Colonic mucosa (tissue), 4 donors: ENCODE measurements at places on chromosomes 3 and 15.

GRCh38 chr3:127408022-127408683 lies 120.3 kb upstream of the PRR20G start:
- DNase-seq = peak; percentile 9

DNA sequence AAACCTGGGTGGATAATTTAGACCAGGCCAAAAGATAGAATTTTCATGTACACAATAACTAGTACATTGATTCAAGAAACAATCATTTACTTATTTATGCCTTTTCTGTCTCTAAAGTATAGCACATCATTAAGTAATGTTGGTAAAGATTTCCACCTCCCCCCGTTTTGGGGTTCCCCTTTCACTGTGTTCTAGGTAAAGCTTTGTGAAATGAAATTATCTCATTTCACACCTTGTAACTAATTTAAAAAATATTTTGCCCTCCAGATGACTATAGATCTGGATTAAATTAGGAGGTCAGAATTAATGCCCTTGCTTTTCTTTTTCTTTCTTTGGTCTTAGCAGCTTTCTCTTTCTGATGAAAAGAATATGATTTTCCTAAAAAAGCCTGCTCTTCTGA lies 328.5 kb upstream of the TBC1D5 start:
- no peak for DNase-seq

DNA sequence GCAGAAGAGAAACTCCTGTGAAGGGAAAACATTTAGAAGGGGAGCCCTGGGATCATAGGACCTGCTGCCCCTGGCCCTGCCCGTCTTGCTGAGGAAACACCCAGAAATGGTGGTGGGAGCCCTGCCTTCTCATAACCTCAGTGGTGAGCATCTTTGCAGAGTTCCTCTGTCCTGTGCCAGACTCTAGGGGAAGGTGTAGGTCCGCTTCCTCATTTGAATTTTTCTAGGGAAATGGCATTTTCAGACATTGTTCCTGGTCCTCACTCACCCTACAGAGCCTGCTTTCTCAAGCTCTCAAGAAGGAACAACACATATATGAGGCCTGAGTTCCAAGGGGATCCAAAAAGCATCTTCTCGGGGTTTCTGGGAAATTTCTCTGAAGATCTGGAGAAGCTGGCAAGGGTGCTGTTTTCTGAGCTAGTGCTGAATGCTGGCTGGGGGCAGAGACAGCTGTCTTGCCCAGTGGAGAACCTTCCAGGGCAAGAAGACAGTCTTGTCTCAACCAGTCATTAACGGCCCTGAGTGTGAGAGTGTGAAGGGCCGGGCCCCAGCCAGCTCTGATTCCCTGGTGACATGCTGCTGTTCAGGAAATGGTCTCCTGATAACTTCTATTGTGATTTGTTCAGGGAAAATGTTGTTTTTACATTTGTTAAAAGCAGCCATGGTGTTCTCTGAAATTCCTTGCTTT lies 283.1 kb upstream of the LRRFIP2 start:
- DNase-seq = no peak

- no peak for DNase-seq
Observed at GRCh38 chr15:82602195-82602594, 45.0 kb downstream of the CPEB1 start.

DNA sequence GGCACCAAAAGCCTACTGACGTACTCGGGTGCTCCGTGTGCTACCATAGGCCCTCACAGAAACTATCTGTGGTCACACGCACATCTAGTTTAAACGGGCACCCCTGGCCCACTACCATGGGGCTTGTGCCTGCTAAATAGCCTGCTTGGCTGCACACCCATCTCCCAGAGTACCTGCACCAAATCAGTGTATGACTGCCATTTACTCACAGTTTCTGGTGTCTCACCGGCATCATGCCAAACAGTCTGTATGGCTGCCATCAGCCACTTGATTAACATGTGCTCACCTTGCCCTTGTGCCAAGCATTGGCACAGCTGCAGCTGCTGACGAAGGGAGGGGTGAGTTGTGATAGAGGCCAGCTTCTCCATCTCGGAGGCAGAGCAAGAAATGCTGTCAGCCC lies 232.7 kb downstream of the IGSF11 start:
- DNase-seq = no peak

DNA sequence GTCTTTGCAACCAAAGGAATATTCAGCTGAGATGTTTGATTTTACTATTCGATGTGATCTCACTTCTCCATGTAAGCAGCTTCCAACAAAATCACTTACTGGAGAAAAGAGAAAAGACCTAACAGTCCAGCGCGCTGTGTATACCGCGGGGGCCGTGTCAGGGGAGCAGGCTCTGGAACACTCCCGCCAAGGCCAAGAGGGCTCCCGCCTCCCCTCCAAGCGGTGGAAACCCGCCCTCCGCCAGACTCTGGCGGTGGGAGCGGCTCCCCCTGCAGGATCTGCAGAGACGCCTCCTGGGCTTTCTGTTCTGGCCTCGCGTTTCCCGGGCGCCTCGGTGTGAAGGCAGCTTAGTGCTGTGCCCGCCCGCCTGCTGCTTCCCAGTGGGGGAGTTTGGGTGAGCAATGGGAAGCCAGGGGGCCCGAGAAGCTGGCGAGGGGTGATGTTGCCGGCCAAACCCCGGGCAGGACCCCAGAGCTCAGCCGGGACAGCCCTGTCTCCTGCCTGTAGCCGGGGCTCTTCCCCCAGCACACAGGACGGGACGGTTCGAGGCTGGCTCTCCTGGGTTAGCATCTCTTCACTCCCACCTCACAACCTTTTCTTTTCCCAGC lies 36.3 kb downstream of the CHST14 start:
- peak; percentile 73 for DNase-seq

- DNase-seq = peak; percentile 28
Observed at GRCh38 chr3:116815831-116816588, 106.4 kb downstream of the TUSC7 start.

DNA sequence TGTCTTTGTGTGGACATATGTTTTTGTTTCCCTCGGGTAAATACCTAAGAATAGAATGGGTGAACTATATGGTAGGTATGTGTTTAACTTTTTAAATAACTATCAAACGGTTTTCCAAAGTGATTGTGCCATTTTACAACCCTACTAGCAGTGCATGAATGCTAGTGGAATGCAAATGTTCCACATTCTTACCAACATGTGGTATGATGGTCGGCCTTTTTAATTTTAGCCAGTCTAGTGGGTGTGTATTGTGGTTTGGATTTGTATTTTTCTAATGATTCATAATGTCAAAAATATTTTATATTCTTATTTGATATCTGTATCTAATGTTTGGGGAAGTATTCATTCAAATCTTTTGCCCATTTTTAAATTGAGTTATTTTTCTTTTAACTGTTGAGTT lies 68.2 kb upstream of the SMAD3 start:
- DNase-seq = no peak

DNA sequence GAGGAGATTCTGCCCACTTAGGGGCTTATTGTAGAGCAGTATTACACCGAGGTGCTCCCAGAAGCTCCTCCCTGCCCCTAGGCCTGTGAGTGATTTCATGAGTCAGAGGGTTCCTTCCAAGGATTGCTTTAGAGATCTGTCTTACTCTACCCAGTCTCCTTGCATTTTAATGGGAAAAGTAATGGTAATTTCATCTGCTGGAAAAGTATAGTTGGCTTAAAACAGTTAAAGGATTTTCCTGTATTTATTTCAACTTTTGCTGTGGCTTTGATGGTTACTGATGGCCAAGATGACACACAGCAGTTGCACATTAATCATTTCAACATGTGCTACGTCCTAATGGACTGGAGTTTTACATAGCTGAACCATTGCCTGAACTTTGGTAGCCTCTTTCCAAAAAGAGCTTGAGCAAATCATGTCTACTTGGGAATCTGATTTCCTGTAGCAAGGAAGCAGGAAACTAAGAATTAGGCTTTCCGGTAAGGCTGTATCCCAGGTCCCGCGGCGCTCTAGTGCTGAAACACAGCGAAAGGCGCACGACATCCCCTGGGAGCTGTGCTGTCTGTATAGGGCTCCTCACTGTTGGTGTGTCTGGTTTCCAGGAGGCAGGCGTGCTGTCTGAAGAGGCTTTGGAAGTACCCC lies 9.2 kb upstream of the PGPEP1L start:
- DNase-seq = no peak

- DNase-seq = no peak
Observed at GRCh38 chr3:120018299-120018698, 75.9 kb downstream of the GSK3B start.

- DNase-seq = no peak
Observed at GRCh38 chr15:68469162-68470048, 37.4 kb upstream of the ITGA11 start.

DNA sequence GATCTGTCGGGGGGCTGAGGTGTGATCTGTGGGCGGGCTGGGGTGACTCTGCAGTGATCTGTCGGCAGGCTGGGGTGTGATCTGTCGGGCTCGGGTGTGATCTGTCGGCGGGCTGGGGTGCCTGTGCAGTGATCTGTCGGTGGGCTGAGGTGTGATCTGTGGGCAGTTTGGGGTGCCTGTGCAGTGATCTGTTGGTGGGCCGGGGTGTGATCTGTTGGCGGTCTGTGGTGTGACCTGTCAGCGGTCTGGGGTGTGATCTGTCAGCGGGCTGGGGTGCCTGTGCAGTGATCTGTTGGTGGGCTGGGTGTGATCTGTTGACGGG lies 205.1 kb downstream of the XXYLT1 start:
- no peak for DNase-seq

DNA sequence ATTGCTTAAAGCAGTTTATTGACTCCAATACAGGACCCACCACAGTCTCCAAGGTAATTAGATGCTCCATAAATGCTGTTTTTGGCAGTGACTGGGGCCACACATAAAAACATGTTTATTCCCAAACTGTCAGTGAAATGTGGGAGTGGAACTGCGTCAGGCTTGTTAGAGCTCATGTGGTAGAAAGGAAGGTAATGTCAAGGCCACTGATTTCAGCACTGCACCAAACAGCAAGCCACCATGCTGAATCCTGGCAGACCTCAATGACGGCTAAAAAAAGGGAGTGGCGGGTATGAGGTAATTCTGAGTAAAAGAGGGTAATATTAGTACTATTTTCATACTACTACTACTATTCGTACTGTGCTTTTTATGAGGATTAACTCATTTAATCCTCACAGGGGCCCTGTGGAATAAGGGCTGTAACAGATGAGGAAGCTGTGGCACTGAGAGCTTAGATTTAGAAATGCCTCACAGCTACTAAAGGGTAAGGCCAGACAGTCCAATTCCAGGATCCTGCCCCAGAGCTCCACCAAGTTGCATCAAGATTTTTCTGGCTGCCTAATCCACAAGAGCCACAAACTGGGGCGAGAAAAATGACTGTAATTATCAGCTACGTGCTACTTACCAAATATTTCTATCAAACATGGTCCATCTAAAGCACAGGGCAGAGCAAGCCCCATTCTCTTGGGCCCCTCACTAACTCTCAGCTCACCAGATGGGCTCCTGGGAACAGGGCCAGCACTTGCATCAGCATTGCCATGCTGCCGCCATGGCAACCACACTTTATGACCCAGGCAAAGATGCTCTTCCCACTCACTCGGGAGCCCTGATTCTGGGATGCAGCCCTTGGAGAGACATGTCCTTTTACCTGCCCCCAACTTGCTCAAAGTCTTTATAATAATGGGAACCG lies 83.6 kb upstream of the SPATA12 start:
- no peak for DNase-seq

DNA sequence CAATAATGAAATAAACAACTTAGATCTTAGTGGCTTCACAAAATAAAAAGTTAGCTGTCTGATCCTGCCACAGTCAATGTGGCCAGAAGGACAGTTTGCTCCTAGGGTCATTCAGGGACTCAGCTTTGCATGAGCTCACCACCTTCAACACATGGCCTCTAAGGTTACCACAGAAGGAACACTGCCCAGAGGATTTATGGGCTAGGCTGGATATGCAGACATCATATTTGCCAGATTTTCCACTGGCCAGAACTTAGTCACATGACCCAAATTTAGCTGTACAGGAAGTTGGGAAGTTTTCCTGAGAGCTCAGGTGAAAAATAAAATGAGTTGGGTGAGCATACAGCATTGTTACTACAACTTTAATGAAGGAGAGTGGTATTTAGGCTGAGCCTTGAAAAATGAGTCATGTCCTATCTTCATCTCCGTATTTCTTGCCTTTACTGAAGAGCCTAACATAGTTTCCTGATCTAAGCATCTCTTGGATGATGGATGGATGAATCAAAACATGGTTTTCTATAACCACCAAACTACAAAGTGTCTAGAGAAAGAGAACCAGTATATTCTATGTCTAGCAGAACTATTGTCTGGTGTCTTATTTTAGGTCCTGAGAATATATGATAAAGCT lies 54.9 kb upstream of the TMEM108 start:
- DNase-seq = no peak

- no peak for DNase-seq
Observed at GRCh38 chr3:64631951-64632350, 55.8 kb downstream of the ADAMTS9 start.

DNA sequence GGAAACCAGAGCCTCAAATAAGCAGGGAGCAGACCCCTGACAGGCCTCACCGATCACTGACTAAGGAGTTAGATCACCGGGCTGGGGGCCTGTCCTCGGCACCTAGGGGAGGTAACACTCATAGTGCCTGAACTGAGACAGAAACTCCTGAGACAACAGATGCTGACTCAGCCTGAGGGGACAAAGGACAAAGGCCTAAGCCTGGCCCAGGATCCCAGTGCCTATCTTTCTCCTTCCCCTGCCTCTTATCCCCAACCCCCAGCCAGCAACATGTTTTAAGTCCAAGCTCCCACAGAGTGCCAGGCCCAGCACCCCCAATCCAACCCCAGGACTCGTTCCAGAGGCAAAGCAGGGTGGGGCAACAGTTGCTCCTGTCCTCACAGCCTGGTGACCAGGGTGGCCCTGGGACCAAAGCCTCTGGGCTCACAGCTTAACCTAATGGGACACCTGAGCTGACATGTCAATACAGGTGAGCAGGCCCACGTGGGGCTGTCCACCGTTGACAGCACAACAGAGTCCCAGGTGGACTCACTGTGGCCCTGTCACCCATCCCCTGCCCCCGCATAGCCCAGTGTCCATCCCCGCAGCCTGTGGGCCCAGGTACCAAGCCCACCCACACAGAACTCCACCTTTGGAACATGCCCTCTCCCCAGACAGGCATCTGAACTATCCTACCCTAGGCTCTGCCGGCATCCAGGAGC lies 37.4 kb downstream of the ADCY5 start:
- DNase-seq = peak; percentile 47

- no peak for DNase-seq
Observed at GRCh38 chr3:176971613-176972174, 225.6 kb downstream of the TBL1XR1 start.

- no peak for DNase-seq
Observed at GRCh38 chr3:74564560-74564959, 49.9 kb downstream of the CNTN3 start.
